ENCODE measurements at places on chromosomes 7 and 10. TPM values are rescaled to one million over a fixed set of nuclear protein-coding genes. Genes with fewer than 3 reads are reported as not detected.

Gene FAM237B
- total RNA-seq: not detected

Gene SUN3
- total RNA-seq: 0.38 TPM

Gene GLI3
- total RNA-seq: 18.3 TPM

Gene PFKFB3
- total RNA-seq: 191 TPM

Gene GIMAP4
- total RNA-seq: 17.8 TPM

Gene PRPF18
- 27.7 TPM for total RNA-seq

Gene LBX1
- not detected for total RNA-seq

Gene MSMB
- total RNA-seq: not detected

Gene ADCYAP1R1
- total RNA-seq: 85.7 TPM

Gene EVX1
- not detected for total RNA-seq

Gene SPOCK2
- 304 TPM for total RNA-seq

Gene STEAP1B
- total RNA-seq: 6.6 TPM

Gene PLA2G12B
- not detected for total RNA-seq

Gene GPR37
- total RNA-seq: 189 TPM

Gene C10orf53
- total RNA-seq: not detected

DNA sequence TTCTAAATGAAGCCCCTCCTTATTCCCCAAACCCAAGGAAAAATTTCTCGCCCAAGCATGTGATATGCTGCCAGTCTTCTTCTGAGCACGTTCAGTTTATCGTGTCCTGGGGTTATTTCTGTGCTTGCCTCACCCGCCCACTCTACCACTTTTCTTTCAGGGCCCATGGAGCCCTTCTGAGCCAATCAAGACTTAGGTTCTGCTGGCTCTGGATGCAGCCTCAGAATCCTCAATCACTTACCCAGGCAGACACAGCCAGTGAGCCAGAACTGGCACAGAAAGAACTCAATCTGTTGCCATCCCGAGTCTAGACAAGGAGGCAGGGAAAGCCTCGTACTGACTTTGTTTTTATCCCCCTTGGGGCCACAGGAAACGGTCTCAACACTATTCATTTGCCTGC, 34.2 kb upstream of the C10orf90 start:
- no peak for DNase-seq

DNA sequence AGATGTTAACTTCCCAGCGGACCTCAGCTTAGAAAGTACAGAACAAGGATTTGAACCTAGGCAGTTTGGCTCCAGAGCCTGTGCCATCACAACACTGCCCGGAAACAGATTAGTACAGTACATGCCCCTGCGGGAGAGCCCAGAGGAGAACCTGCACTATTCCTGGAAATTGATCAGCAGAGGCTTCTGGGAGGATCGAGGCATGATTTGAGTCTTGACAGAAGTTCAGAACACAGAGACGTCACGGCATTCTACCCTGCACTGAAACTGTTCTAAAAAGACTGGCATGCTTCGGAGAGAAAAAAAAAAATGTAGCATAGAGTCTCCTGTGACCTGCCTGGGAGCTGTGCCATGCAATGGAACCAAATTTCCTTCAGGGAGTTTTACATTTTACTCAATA, 9.2 kb upstream of the IL6 start:
- DNase-seq: no peak

DNA sequence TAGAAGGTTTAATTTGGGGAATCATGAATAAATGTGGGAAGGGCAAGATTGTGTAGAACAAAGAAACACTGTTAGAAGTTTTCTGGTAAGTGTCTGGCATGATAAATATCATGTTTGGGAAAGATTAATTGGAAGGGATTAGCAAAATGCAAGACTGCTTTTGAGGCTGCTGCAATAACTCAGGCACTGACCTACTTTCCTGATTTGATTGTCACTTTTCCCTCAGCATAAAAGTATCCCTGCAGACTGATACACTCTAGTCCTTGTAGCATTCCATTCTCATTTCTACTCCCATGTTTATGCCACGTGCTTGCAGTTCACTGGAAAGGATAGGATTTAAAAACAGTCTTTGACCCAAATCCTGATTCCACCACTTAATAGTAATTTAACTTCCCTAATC, 303.3 kb upstream of the SEMA3A start:
- no peak for DNase-seq

GRCh38 chr7:3712841-3713240, 411.8 kb downstream of the SDK1 start:
- DNase-seq: no peak

DNA sequence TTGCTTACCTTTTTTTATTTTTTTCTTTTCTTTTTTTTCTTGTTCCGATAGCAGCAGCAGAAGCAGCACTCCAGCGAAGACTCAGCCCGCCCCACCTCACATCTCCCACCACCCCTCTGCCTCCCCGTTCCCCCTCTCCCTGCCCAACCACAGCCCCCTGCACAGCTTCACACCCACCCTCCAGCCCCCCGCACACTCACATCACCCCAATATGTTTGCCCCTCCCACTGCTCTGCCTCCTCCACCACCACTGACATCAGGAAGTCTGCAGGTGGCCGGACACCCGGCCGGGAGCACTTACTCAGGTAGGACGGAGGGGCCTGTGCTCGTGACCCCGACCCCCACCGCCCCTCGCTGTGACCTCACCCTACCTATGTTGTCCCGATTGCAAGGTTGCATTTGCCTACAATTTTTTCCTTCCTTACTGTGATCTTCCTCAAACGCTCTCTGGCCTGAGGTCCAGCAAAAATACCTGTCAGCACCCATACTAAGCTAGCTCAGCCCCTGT, 367.2 kb upstream of the GALNT17 start:
- DNase-seq: no peak

DNA sequence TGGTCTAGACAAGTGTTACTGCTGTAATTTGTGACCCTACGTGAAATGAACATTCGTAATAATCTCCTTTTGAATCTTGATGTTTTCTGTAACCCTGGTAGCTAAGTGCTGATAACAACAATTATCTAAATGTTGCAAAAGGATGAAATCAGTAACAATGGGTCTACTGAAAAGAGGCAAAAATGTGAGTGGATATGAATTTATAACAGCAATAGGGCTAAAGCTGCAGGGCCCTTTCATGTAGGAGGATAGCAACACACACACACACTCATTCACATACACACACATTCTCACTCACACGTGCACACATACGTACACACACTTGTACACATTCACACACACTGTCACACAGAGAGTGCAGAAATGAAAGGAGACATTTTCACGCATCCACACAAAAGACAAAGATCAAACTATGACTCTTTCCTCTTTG, 200.8 kb upstream of the NEBL start:
- no peak for DNase-seq

DNA sequence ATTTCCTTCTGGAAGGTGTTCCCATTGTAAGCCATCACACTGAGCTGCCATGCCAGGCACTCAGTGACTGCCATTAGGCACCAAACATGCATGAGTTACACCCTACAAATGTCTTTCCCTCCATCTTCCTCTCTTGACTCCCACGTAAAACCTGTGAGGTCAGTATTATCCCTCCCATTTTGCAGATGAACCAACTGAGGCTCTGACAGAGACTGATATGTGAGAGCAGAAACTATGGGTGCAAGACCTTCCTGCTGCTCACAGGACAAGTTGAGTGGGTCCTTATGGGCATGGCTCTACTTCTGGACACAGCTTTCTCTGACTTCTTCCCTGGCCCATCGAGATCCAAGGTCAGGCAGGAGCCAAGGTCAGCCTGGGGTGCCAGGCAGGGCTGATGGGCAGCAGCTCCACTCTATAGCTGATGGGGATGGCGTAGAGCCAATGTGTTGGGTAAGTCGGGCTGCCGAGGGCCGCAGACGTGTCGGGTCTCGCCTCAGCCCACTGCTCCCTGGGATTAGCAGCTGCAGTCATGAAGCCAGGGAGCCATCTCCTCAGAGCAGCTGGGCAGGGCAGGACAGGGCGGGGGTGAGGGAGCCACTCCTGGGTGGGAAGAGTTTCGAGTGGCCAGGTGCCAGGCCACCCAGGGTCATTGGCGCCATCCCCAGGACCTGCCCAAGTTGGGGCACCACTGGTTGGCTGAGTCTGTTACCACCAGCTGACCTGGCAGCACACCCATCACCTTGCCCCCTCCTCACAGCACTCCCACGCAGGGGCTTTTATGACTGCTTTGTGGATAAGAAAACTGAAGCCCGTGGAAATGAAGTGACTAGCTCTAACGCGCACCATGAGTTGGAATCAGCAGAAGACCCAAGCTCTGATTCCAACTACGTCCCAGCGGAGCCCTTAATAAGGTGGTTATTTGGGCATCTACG, 117.8 kb upstream of the ZMIZ1 start:
- no peak for DNase-seq

GRCh38 chr10:102003541-102003940, 52.4 kb downstream of the ARMH3 start:
- DNase-seq: no peak

GRCh38 chr10:61781969-61782403, 119.3 kb downstream of the CABCOCO1 start:
- DNase-seq: no peak

- DNase-seq: peak; percentile 72
Measured at GRCh38 chr7:74417419-74417971, 36.2 kb upstream of the GTF2IRD1 start.

DNA sequence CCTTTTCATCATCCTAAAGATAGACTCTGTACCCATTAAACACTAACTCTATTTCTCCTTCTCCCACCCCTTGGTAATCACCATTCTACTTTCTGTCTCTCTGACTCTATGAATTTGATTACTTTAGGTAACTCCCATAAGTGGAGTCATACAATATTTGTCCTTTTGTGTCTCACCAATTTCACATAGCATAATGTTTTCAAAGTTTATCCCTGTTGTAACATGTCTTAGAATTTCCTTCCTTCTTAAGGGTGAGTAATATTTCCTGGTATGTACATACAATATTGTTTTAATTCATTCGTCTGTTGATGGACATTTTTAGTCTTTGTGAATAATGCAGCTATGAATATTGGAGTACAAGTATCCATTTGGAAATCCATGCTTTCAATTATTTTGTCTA, 50.9 kb upstream of the CDCA7L start:
- DNase-seq: no peak

GRCh38 chr7:110130669-110131068, 960.3 kb upstream of the LRRN3 start:
- DNase-seq: no peak

- no peak for DNase-seq
Measured at GRCh38 chr10:121597504-121598262, 561 bp downstream of the FGFR2 start.
